GM06990 (cell line): ENCODE measurements at places on chromosomes 4 and X.
A peak's percentile ranks its signal among the peaks of the same experiment; 100 is the strongest.

GRCh38 chrX:109793191-109793590 lies 60.1 kb upstream of the ACSL4 start:
- DNase-seq = no peak

- DNase-seq = no peak
Measured at GRCh38 chrX:53374222-53374820, 48.1 kb downstream of the SMC1A start.

GRCh38 chr4:47824840-47825239 lies 13.0 kb downstream of the CORIN start:
- peak; percentile 22 for DNase-seq

DNA sequence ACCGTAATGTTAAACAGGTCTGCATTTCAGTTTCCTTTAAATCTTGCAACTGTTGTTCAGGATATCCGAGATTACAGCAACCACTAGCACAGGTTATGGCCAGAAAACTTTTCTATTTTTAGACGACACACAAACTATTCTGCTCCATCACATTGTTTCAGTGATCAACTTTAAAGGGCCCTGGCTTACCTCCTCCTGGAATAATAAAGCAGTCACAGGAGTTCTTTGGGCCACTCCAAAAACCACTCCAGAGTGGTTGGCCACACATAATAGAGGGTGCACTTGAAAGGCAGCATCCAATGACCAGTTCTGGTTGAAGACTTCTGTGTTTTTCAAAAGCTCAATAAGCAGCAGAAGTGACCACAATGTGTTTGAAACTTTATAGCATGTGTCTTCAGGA lies 118.9 kb downstream of the RAB28 start:
- DNase-seq = no peak

DNA sequence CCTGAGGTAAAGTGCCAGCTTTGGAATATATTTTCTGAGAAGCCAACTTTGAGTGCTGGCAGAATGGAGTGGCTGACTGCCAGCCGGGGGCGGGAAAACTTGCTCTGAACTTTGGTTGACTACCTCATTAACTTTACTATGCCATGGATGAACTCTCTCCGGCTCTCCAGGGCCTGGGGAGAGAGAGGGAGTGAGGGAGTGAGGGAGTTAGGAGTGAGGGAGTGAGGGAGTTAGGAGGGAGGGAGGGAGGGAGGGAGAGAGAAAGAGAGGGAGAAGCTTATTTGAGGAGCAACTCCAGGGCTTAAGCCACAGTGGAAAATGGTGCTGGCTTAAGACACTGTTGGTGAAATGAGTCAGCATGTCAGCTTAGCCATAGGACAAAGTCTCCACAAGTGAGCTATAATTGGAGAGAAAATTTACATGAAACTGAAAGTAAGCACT lies 280.9 kb upstream of the RPS6KA3 start:
- DNase-seq = no peak
